ENCODE measurements at places on chromosomes 12 and 14. TPM values are rescaled to one million over a fixed set of nuclear protein-coding genes. Genes with fewer than 3 reads are reported as not detected.

The C14orf132 gene
- 2.2 TPM for total RNA-seq

The FAM222A gene
- total RNA-seq: 1.1 TPM

The MAP1LC3B2 gene
- 0.44 TPM for total RNA-seq

The EFCAB11 gene
- 4.1 TPM for total RNA-seq

The KRT7 gene
- 351 TPM for total RNA-seq

The PSMD9 gene
- total RNA-seq: 127 TPM

The RPL10L gene
- not detected for total RNA-seq

The GPR162 gene
- total RNA-seq: 0.30 TPM

The KRT2 gene
- total RNA-seq: not detected

The ETNK1 gene
- 18.7 TPM for total RNA-seq

The CISTR gene
- not detected for total RNA-seq

The SELPLG gene
- total RNA-seq: 0.07 TPM

The HIF1A gene
- 183 TPM for total RNA-seq

The INSM2 gene
- total RNA-seq: not detected

The PTCSC3 gene
- not detected for total RNA-seq

The TSPAN11 gene
- total RNA-seq: 3.6 TPM

The CLEC4D gene
- total RNA-seq: not detected

The FOXN4 gene
- not detected for total RNA-seq

The NAA30 gene
- total RNA-seq: 13.7 TPM

The TSPAN19 gene
- total RNA-seq: not detected

The OR4E2 gene
- total RNA-seq: not detected
